ENCODE measurements at places on chromosomes 1 and 21.
A peak's percentile ranks its signal among the peaks of the same experiment; 100 is the strongest.

DNA sequence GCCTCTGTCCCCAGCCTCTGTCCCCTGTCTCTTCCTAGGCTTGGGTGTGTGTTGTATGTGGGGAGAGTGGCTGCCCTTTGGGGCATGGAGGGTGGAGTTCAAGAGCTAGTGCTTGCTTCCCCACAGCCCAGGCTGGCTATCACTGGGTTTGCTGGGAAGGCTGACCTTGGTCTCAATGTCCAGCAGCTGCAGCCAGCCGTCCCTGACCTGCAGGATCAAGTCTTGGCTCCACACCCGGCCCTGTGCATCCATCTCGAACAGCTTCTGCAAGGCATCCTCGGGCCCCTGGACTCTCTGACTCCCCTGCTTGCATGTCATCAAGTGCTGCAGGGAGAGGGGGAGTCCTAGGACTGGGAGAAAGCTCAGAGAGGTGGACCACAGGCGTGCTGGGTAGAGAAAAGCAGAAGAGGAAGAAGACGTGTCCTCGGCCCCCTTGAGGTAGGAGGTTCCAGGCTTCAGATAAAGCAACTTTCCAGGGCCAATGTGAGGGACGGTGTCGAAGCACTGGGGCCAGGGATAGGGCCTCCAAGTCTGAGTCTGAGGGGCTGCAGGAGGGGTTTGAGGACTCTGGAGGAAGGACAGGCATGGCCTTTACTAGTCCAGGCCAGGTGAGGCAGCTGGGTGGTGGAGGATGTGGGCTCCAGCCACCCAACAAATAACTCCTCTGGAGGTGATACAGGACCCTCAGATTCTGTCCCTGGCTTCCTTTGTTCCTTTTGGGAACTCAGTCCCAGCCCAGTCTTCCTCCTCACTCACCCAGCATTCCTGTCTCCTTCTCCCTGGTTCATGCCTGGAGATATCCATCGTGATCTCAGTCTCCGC, 4.0 kb downstream of the EPS8L3 start:
- no peak for DNase-seq

DNA sequence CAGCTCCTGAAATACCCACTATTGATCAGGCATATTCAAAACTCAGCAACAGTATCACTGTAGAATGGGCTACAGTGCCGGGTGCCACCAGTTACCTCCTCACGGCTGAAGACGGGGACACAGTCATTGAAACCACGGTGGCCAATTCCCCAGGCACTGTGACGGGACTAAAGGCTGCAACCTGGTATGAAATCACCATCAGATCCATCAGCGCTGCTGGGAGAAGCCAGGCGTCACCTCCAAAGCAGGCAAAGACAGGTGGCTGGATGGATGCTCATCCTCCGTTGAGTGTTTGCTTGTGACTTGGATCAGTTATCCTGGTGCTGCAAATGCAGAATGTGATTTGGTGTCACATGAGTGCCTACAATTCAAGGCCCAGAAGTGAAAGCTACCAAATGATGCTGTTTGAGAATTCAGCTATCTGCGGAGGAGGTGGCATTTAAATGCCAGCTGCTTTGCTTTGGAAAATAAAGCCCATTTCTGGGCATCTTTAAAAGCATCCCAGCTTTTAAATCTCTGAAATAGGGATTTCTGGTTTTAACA, 5.1 kb downstream of the FNDC7 start:
- peak; percentile 62 for DNase-seq

GRCh38 chr1:24966121-24966723, 36.1 kb upstream of the RUNX3 start:
- DNase-seq: no peak

- DNase-seq: no peak
Observed at GRCh38 chr1:228212415-228212965, 4.6 kb downstream of the OBSCN start.

- no peak for DNase-seq
Observed at GRCh38 chr1:241985787-241986186, 13.1 kb downstream of the MAP1LC3C start.

- DNase-seq: no peak
Observed at GRCh38 chr1:34829250-34829649, 30.3 kb downstream of the SMIM12 start.

GRCh38 chr1:180863158-180863775, 49.4 kb upstream of the KIAA1614 start:
- DNase-seq: peak; percentile 57

DNA sequence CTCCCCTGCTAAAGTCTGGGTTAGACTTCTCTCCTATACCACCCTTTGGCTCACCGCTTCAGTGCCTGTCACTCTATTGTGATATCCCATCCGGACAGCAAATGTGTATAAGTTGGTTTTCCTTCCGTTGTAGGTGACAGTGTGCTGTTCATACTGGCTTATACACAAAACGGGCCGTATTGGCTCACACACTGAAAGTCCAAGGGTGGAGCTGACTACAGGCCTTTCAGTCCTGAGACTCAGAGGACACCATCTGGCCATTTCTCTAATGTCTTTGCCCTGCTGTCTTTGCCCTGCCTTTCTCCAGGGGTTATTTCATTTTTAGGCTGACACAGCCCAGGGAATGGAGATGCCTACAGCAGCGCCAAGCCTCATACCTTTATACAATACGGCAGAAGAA, 90.7 kb downstream of the URB2 start:
- DNase-seq: peak; percentile 14

- DNase-seq: no peak
Observed at GRCh38 chr21:29207201-29207600, 76.8 kb downstream of the MAP3K7CL start.

- DNase-seq: no peak
Observed at GRCh38 chr1:73909043-73909562, 288.9 kb downstream of the LRRIQ3 start.

GRCh38 chr1:22872981-22873664, 99.5 kb downstream of the LACTBL1 start:
- no peak for DNase-seq

DNA sequence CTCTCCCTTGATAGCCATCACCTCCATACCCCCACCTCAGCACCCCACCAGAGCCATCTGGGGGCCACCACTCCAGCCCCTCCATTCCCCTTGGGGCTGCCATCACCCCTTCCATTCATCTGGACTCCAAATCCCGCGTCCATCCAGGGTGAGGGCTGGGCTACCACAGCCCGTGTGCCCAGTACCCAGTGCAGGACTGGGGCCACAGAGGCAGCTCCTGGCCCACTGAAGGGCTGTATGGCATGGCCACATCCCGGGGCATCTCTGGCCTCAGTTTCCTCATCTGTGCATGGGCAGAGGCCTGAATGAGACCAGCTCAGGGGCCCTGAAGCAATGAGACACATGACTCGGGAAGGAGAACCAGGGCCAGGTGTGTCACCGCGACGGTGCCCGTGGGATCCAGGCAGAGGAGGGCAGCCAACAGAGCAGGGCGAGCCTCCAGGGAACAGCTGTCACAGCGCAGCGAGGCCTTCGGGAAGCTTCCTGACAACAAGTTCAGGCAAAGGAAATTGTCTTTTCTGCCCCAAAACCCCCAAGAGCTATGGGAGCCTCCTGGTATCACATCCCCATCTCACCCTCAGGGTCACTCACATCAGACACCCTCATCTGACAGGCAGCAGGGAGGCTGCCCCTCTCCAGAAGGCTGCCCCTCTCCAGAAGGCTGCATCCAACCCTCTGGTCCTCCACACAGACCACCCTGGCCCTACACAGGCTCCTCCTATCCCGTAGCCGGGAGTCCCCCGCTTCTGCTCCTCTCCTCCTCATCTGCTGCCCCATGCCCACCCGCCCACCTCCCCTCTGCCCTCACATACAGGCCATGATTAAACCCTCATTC, 76.3 kb downstream of the MEGF6 start:
- DNase-seq: no peak

- DNase-seq: no peak
Observed at GRCh38 chr1:113684153-113684541, 75.1 kb downstream of the PHTF1 start.

DNA sequence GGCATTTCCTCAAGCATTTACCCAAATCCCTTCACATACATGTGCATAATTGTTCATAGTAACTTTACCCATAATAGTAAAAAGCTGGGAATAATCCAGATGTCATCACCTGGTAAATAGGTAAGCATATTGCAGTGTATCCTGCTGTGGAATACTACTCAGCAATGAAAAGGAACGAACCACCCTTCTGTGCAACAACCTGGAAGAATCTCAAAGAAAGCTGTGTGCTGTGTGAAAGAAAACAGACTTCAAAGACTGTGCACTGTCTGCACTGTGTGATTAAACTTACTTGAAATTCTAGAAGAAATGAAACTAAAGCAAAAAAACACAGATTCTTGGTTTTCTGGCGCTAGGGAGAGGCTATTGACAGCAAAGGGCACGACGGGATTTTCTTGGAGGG, 13.5 kb downstream of the TFF2 start:
- DNase-seq: no peak

GRCh38 chr1:160724465-160725242, 13.0 kb upstream of the CD48 start:
- no peak for DNase-seq
